ENCODE measurements at places on chromosomes 1 and 21.
A peak's percentile ranks its signal among the peaks of the same experiment; 100 is the strongest.

DNA sequence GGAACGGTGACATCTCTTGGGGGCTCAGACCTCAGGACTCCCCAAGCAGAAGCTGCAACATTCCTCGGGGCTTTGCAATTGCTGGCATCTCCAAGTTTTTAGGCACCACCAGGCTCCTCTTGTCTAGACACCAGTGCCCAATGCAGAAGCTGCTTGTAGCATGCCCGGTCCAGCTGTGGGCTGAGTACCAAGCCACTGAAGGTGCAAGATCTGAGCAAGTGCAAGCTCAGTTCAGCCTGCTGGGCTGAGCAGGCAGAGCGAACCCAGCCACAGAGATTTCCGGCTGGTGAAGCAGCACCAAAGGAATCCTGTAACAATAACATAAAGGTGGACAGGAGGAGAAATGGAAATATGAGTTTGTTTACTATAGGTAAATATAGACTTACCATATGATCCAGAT, 995.4 kb upstream of the B3GALT2 start:
- no peak for DNase-seq
- no peaks in the 10 kb centered on the region for H3K36me3 ChIP-seq
- H3K27ac ChIP-seq, result no peak overlapping the region

GRCh38 chr1:51736702-51737101, 119.8 kb downstream of the OSBPL9 start:
- no peaks in the 10 kb centered on the region for H3K36me3 ChIP-seq
- no peaks in the 10 kb centered on the region for H3K27me3 ChIP-seq
- peaks cover 31% of the 10 kb centered on the region for H3K4me1 ChIP-seq
- H3K4me3 ChIP-seq, result no peak overlapping the region

DNA sequence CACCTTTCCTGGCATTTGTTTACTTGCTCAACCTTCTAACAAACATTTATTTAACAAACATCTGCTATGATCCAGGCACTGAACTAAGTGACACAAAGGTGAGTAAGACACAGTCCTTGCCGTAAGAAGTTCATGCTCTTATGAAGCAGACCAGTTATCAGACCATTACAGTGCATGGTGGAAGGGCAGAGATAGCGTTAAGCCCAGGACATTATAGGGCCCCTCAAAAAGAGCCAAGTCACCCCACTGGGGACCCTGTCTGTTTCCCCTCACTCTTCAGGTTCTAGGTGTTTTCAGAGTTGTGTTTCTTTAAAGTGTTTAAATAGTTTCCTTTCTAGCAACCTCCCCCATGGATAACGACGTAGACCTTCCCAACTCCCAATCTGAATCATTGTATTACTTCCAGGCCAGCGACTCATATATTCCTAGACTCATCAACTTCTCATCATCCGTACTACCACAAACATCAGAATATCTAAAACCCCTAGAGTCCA, 39.3 kb downstream of the TCP10L start:
- no peaks in the 10 kb centered on the region for H3K36me3 ChIP-seq
- H3K27ac ChIP-seq, result no peak overlapping the region
- no peak for DNase-seq
- no peaks in the 10 kb centered on the region for H3K27me3 ChIP-seq

DNA sequence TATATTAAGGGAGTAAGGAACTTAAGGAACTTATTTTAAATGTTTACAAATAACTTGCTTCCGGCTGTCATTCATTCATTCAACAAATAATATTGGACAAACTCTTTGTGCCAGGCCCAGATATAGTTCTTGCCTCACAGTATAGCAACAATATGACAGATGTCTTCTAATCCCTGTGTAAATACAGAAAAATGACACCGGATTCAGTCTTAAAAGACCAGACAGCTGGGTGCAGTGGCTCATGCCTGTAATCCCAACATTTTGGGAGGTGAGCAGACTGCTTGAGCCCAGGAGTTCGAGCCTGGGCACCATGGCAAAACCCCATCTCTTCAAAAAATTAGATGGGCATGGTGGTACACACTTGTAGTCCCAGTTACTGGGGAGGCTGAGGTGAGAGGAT, 23.7 kb downstream of the EIF2B3 start:
- no peak overlapping the region for H3K27ac ChIP-seq
- H3K36me3 ChIP-seq, result peaks cover 3% of the 10 kb centered on the region
- H3K4me3 ChIP-seq, result no peak overlapping the region
- peaks cover 2% of the 10 kb centered on the region for H3K4me1 ChIP-seq

GRCh38 chr21:42107881-42108553, 36.9 kb downstream of the UMODL1 start:
- H3K4me1 ChIP-seq, result no peaks in the 10 kb centered on the region
- H3K27ac ChIP-seq, result no peak overlapping the region
- H3K36me3 ChIP-seq, result no peaks in the 10 kb centered on the region
- H3K4me3 ChIP-seq, result no peak overlapping the region
- DNase-seq, result no peak
- H3K27me3 ChIP-seq, result no peaks in the 10 kb centered on the region

DNA sequence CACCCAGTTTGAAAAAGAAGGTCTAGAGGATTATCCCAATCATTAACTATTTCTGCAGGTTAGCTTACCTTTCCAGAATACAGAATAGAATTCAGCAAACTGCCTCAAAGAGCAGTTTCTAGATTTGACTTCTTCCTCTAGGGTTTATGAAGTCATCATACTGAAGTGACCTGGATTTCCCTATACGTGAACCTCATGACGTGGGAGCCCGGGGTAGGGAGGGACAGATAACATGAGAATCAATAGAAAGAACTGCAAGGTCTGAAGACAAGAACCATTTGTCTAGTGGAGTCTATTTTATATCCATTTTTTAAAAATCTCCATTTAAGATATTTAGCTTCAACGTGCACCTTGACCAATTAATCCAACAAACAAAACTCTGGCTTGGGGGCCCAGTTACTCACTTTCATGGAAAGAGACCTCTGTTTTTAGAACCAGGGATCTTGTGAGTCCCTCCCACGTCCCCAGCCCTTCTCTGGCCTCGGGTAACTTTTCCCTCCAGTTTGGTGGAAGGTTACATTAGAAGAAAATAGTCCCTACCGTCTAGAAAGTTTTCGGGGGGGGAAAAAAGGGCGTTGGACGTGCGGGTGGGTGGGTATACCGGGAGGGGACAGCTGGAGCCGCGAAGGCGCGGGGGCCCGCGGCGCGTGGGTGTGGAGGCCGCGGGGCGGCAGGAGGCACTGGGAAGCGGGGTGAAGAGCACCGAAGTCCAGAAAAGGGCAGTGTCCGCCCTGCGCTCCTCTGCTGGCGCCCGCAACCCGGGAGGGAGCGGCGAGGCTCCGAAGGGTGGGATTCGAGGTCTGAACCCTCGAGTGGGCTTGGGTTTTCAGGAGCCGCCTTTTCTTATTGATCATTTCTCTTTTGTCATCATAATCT, 13.8 kb upstream of the POGZ start:
- H3K27ac ChIP-seq, result peak overlapping the region; percentile 56
- H3K27me3 ChIP-seq, result no peaks in the 10 kb centered on the region
- peak overlapping the region; percentile 55 for H3K4me3 ChIP-seq
- no peaks in the 10 kb centered on the region for H3K4me1 ChIP-seq
- DNase-seq, result peak; percentile 70

GRCh38 chr1:242240077-242240476, 241.2 kb upstream of the MAP1LC3C start:
- no peak for DNase-seq
- no peak overlapping the region for H3K4me3 ChIP-seq
- H3K27me3 ChIP-seq, result no peaks in the 10 kb centered on the region
- H3K36me3 ChIP-seq, result no peaks in the 10 kb centered on the region
- no peak overlapping the region for H3K27ac ChIP-seq

GRCh38 chr1:169931795-169932231, 38.1 kb upstream of the SCYL3 start:
- no peak for DNase-seq
- peak overlapping the region; percentile 36 for H3K27ac ChIP-seq
- peaks cover 5% of the 10 kb centered on the region for H3K4me1 ChIP-seq
- no peaks in the 10 kb centered on the region for H3K27me3 ChIP-seq

GRCh38 chr21:17513214-17514123, 626 bp downstream of the CXADR start:
- H3K4me1 ChIP-seq, result peaks cover 5% of the 10 kb centered on the region
- DNase-seq, result no peak
- H3K27me3 ChIP-seq, result peaks cover 10% of the 10 kb centered on the region
- H3K27ac ChIP-seq, result no peak overlapping the region
- H3K4me3 ChIP-seq, result peak overlapping the region; percentile 75

DNA sequence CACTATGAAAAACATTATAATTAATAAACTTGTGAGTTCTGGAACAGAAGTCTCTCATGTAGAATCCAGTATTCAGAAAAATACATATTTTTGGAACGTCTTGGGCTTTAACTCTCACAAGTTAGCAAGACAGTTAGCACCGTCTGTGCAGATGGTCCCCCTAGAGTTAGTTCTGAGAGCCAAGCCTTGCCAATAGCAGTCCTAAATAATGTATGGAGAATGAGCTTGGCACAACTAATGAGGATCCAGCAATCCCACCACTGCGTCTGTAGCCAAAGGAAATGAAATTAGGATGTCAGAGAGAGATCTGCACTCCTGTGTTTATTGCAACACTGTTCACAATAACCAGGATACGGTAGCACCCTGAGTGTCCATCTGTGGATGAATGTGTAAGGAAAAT, 54.6 kb upstream of the VAMP3 start:
- H3K27me3 ChIP-seq, result no peaks in the 10 kb centered on the region
- no peak for DNase-seq
- H3K4me3 ChIP-seq, result no peak overlapping the region
- H3K27ac ChIP-seq, result no peak overlapping the region
- no peaks in the 10 kb centered on the region for H3K4me1 ChIP-seq

DNA sequence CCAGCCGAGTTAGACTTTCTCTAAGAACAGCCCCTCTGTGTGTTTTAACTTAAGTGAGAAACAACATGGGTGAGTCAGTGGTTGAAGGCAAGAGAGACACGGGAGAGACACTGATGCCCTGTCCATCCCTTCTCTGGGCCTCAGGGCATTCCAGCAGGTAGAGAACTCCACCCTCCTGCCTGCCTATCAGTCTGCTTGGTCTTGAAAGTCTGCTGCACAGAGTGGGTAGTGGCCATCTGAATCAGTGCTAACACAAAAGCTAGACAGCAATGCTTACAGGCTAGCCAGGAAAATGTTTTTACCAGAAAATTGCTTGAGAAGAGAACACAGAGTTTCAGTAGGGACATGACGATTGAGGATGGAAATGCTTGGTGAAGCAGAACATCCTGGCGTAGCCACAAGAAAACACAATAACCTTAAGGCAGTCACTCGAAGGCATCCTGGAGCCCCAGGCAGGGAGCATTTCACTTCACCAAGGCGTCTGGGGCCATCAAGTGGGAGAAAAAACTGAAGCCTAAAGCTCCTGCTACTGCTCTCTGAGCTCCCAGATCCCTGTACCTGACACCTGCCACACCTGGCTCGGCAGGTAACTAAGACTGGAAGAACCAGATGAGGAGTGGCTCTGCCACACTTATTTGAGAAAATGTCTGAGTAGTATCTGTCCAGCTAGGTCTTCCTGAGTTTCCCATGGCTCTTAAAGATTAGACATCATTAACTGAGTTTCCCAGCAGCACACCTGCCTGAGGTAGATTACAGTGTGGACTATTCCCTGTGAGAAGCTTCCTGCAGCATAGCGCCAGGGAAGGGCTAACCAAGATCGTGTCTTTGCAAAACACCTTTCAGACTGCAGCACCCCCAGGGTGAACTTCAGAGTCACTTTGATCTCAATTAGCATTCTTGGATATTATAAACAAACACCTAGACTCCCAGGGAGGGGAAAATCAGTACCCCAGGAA, 18.1 kb upstream of the LBR start:
- H3K27me3 ChIP-seq, result no peaks in the 10 kb centered on the region
- H3K4me3 ChIP-seq, result no peak overlapping the region
- H3K36me3 ChIP-seq, result no peaks in the 10 kb centered on the region
- H3K4me1 ChIP-seq, result peaks cover 9% of the 10 kb centered on the region
- no peak for DNase-seq

- H3K27ac ChIP-seq, result no peak overlapping the region
- no peaks in the 10 kb centered on the region for H3K4me1 ChIP-seq
- no peaks in the 10 kb centered on the region for H3K27me3 ChIP-seq
- no peak overlapping the region for H3K4me3 ChIP-seq
Measured at GRCh38 chr1:88302843-88303486, 381.1 kb upstream of the PKN2 start.

- no peaks in the 10 kb centered on the region for H3K36me3 ChIP-seq
- no peak overlapping the region for H3K27ac ChIP-seq
- no peaks in the 10 kb centered on the region for H3K27me3 ChIP-seq
Measured at GRCh38 chr1:237229333-237229732, 187.3 kb downstream of the RYR2 start.

- H3K27ac ChIP-seq, result no peak overlapping the region
- no peaks in the 10 kb centered on the region for H3K27me3 ChIP-seq
- DNase-seq, result no peak
- peak overlapping the region; percentile 42 for H3K4me3 ChIP-seq
- H3K4me1 ChIP-seq, result no peaks in the 10 kb centered on the region
- no peaks in the 10 kb centered on the region for H3K36me3 ChIP-seq
Measured at GRCh38 chr1:1943834-1944570, 24.9 kb upstream of the TMEM52 start.

DNA sequence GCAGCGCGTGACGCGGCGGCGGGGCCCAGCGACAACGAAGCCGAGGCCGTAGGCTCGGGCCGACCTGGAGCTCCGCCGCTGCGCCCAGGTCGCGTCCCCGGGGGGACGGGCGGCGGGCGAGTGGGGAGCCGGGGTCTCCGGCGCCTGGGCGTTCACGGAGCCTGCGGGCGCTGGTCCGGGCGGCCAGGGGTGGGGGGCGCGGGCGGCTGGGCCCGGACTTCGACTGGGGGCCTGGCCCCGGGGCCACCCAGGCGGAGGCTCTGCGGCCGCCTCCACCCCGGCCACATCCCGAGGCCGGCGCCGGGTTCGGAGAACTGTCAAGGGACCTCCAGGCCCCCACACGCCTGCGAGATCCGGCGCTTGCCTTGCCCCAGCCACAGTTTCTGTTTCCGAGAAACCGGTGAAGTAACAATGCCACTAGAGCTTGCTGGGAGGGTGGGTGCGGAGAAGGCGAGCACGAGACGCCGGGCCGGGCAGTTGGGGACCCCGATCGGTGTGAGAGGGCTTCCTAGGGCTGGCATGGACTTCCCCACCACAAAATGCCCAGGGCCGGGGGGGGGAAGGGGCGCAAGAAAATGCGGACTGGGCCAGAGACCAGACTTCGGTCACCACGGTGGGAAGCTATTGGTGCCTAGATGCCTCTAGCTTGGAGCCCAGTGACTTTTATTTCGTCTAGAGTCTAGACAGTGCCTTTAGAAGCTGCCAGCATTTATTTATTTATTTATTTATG, 501 bp downstream of the FBXO6 start:
- H3K27ac ChIP-seq, result peak overlapping the region; percentile 89
- H3K27me3 ChIP-seq, result no peaks in the 10 kb centered on the region
- peak overlapping the region; percentile 91 for H3K4me3 ChIP-seq
- peaks cover 4% of the 10 kb centered on the region for H3K36me3 ChIP-seq
- DNase-seq, result no peak

GRCh38 chr1:1402072-1402900, 3.2 kb upstream of the CCNL2 start:
- H3K36me3 ChIP-seq, result peaks cover 59% of the 10 kb centered on the region
- H3K27me3 ChIP-seq, result no peaks in the 10 kb centered on the region
- H3K27ac ChIP-seq, result no peak overlapping the region
- H3K4me1 ChIP-seq, result peaks cover 37% of the 10 kb centered on the region

All from ascending aorta (tissue), 2 donors.